ENCODE measurements at places on chromosomes 1 and 21.

GRCh38 chr1:170226767-170227166 lies 81.0 kb downstream of the NTMT2 start:
- no peak for DNase-seq

GRCh38 chr1:81209461-81209860 lies 591.3 kb upstream of the ADGRL2 start:
- no peak for DNase-seq

- peak; percentile 20 for DNase-seq
These were observed 11.4 kb downstream of the EDEM3 start for GRCh38 chr1:184743062-184743756.

DNA sequence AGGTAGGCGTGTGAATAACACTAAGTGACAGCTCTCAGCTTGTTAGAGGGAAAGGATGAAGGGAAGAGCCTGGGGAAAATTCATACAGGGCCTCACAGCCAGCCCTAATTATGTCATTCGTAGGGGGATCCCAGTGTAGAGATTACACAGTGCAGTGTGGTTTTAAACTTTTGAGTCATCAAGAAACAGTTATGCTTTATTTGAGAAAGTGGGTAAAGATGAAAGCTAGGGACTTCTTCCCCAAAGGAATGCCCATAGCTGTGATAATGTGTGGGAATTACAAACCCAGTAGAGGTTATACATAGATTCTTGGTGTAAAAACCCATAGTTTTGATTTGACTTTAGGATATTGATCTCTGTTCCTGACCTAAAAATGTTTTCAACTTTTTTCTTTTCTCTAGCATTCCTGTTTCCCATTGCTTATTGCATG lies 1.9 kb downstream of the TTF2 start:
- DNase-seq, result no peak

- DNase-seq, result no peak
These were observed 421.3 kb downstream of the NPHP4 start for GRCh38 chr1:5570931-5571330.

GRCh38 chr1:151060007-151060656 lies at the start of gene MLLT11:
Gene MLLT11, plus strand, starts transcription at chr1:151060397. Its CDS starts 6,828 bp downstream, at chr1:151067225.
- DNase-seq, result peak; percentile 92

DNA sequence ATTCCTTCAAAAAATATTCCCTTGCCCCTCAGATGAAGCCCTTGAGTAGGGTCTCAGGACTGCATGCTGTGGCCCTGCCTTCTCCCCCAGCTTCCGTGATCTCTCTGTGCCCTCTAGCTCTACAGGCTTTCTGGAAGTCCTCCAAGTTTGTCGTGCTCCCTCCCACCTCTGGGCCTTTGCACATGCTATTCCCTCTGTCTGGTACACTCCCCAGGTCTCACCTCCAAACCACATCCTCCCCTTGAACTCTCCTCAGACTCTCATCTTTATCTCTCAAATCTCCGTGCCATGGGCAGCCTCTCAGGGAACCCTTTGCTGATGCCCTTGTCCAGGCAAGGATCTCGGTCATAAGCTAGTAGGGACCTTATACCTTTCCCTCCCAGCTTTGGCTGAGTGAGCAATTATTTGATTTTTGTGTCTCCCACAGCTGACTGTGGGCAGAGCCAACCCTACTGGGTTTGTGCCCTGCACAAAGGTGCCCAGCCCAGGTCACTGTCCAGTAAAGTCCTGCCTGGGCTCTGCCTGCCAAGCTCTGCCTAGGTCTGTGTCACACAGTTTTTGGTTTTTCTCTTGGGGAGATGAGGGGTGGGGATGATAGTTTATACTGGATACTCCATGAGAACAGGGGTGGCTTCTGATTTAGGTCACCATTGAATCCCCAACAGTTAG lies 188.1 kb downstream of the ZNF281 start:
- DNase-seq, result no peak

DNA sequence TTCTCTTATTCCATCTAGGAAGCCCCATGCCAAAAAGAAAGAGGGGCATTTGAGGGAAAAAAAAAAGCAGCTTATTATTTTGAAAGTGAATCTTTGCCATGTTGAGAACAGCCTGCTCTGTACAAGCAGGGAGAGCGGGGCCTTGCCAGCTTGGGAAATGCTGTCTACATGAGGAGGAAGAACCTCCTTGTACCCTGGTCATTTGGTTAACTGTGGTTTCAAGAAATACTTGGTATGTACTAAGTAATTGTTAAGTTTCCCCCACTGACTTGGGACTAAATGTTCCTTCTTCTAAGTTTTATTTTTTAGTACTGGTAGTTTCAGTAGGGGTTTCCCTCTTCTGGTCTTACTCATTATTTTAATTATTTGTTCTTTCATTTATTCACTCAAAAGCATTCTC lies 144.1 kb upstream of the HOOK1 start:
- no peak for DNase-seq

DNA sequence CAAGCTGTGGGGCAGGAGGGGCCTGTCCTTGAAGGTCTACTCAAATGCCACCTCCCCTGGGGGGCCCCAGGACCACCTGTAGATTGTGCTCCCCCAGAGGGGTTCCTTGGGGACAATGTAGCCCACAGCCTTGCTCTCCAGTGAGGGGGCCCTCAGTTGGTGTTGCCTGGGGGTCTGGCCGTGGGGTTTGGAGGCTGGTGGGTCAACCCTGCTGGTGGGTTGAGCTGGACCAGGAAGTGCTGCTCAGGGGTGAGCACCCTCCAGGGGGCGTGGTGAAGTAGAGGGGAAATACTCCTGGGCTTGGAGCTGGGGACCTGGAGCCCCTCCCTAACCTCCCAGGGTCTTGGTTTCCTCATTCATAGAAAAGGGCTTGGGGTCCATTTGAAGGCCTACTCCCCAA lies 143.6 kb upstream of the WNT4 start:
- DNase-seq, result no peak

GRCh38 chr21:40556442-40556968 lies 290.5 kb downstream of the DSCAM start:
- DNase-seq, result no peak

DNA sequence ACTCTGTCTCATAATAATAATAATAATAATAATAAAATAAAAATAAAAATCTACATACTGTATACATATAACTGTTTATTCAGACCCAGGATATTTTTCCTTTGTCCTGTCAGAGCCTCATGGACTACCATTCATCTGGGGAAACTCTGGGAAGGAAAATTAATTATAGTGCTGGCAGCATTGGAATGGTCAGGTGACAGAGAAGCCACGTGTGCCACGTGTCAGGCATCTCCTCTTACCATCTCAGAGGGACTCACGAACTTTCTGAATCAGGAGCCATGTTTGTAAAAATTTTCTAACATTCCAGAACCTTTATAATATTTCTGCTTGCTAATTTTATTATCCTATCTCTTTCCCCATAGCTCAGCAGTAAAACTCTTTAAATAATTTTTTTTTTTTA lies 97.8 kb upstream of the HNRNPU start:
- DNase-seq, result no peak

DNA sequence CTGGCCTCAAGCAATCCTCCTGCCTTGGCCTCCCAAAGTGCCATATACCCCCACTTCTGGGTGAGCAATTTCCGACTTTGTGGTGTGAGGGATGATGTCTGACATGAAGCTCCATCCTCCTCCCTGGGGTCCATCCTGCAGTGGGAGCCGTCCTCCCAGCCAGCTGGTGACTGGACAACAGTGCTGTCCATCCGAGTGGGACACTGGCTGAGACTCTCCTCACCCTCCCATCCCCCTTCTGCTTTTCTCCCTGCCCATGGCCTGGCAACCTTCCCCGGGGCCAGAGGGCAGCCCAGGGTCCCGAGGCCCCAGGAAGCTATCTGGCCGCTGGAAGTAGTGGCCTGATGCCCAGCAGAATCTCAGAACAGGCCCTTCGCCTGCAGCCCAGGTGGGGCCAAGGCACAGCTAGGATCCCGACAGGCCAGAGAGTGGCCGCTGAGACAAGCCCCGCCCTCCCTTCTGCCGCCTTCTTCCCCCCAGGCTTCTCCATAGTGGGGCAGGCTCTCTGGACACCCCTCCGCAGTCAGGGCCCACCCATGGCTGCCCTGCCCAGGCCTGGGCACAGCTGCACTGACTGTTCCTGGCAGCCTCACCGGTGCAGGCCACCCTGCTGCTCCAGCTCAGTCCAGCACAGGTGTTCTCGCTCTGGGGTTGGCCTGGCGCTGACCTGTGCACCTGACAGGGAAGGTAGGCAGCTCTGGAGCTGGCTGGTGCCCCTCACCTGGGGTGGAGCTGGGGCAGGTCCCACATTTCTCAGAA lies 8.4 kb upstream of the FAAP20 start:
- no peak for DNase-seq

DNA sequence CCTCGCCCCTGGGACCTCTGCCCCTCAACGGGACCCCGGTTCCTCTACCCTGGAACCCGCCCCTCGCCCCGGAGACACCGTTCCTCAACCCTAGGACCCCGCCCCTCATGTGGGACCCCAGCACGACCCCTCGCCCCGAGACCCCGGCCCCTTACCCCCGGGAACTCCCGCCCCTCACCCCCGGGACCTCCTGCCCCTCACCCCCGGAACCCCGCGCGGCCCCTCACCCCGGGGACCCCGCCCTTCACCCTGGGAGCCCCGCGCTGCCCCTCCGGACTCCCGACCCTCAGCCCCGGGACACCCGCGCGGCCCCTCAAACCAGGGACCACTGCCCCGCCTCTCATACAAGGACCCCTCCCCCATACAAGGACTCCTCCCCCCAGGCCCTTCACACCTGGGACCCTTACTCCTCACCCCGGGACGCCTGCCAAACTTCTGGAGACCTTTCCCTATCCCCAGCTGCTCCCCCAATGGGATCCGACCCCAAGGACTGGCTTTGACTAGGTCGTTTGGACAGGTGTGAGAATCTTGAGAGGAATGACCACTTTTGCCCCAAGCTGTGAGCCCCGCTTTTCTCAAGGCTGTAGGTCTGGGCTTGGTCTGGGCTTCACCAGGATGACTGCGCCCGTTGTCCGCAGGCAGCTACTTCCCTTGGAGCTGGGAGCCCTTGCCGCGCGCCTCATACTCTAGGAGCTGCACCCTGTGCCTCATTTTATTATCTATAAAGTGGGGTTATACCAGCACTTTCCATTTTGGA lies 843 bp downstream of the DIP2A start:
- no peak for DNase-seq

DNA sequence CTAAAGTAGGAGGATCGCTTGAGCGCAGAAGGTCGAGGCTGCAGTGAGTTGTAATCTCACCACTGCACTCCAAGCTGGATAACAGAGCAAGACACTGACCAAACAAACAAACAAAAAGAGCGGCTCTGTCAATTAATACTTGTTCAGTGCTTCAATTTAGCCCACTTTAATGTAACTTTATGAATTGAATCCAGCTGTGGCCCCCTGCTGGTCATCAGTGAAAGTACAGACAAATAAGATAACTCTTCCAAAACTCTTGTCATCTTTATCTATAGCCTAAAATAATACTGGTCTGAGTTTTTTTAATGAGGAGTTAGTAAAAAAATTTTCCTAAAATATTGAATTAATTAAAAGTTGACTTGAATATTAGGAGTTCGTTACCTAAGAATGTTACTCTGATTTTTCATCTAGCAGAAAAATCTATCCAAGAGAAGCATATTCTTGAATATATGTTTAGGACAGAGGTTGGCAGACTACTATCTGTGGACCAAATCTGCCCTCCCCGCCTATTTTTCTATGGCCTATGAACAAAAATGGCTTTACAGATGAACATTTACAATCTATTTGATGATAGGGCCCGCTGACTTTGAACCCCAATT lies 26.1 kb downstream of the ATP5PF start:
- DNase-seq, result peak; percentile 48

DNA sequence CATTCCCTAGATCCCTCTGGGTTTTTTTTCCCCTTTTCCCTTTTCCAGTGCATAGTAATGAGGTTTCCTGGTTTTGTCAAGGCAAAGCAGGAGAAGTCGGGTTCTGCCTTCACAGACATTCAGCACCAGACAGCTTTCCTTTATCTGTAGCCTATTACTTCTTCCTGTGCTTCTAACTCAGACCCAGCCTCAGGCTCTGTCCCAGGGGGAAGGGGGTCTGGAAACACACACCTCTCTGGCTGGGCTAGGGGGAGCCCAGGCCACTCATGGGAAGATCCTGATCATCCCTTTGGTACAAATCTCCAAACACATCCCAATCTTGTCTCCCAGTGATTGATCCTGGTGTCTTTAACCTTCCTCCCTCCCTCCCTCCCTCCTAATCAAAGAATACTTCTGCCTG lies 656.4 kb downstream of the LMO4 start:
- DNase-seq, result no peak

- no peak for DNase-seq
These were observed 9.7 kb downstream of the CNTN2 start for GRCh38 chr1:205052690-205053089.

DNA sequence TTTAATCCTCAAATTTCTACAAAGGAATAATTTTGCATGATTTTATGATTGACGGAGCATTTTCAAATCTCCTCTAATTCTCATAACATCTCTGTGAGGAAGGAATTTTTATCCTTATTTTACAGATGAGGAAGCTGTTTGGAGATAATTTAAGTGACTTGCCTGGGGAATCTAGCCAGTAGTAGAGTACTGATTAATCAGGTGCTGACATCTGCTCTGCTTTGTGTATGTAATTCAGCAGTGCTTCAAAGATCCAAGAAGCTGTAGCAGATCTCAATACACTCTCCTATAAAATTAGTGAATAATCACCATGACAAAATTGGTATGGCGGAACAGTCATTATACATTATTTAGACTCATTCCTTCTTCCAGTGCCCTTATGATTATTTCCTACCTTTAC lies 46.0 kb downstream of the DPH5 start:
- DNase-seq, result no peak

DNA sequence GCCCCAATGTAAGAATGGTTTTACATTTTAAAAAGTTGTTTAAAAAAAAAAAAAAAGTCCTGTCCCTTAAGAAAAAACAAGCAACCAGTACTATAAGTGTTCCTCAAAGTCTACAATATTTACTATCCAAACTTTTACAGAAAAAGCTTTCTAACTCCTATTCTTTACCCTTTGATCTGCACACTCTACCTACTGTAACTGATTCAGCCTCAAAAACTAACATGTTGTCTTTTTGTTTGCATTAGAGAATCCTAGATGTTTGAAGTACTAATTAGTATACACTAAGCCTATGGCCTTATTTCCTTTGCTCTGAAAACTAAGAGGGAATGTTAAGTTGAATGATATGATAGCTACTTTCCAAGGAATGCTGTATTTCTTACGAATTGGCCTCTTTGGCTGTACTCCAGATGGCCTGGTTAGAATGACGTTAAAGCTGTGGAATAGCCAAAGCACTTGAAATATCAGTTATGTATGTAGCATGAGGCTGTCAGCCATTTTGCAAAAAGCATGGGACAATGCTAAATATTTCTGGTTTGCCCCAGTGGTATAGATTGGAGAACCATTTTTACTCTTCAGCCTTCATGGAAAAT lies 234.8 kb downstream of the GPR52 start:
- DNase-seq, result no peak
